ENCODE measurements at places on chromosomes 16 and 17. TPM values are rescaled to one million over a fixed set of nuclear protein-coding genes. Genes with fewer than 3 reads are reported as not detected.

Gene GCGR
- total RNA-seq, result not detected

Gene MT1B
- not detected for total RNA-seq

Gene HS3ST4
- not detected for total RNA-seq

Gene ARSG
- 2.9 TPM for total RNA-seq

Data from omental fat pad (tissue), 4 donors.